ENCODE measurements at places on chromosomes 3 and 15.

DNA sequence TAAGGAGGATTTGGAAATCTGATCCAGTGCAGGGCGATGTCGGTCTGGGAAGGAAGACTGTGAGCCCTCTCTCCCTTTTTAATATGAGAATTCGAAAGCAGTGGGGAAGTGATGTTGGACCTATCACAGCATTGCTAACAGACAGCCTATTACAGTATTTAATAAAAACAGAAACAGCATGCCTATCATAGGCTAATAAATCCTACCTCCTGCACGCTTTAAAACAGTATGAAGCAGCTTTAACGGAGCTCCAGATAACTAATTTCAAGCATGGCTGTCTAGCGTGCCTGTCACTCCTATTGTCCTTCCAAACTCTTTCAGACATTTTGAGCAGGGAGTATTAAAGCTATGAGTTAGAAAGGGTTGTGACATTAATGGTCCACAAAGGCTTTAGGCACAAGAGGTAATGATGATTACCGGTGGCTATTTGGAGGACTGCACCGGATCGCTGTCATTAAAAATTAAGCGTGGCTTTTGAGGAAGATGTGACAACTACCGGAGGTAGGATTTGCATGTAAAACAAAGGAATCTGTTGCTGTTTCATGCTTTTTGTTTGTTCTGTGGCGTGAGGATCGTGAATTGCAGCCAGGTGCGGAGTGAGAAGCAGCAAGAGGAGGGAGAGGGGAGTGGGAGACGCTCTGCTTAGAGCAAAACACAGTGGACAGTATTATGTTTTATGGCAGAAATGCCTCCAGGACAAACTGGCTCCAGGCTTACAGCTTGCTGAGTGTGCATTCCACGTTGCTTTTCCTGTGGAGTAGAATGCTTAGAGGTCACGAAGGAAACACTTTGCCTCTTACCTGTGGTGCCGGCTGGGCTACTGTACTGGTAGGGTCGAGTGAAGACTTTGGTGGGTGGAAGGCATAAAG lies at the start of gene KCNMB2:
Gene KCNMB2 (plus strand): TSS at position 226 of the 869 bp plus-strand sequence.
- DNase-seq, result no peak
- peak within 1 kb of the TSS; percentile 47 for H3K4me3 ChIP-seq
- H3K36me3 ChIP-seq, result no peaks in the 10 kb centered on the region
- H3K4me1 ChIP-seq, result peaks cover 2% of the 10 kb centered on the region
- H3K27me3 ChIP-seq, result no peaks in the 10 kb centered on the region
- no peak within 1 kb of the TSS for H3K27ac ChIP-seq

GRCh38 chr3:159432682-159433340 lies 555.8 kb upstream of the IL12A start:
- H3K4me1 ChIP-seq, result no peaks in the 10 kb centered on the region
- no peaks in the 10 kb centered on the region for H3K36me3 ChIP-seq
- H3K27ac ChIP-seq, result no peak overlapping the region
- H3K4me3 ChIP-seq, result no peak overlapping the region
- no peak for DNase-seq
- no peaks in the 10 kb centered on the region for H3K27me3 ChIP-seq

DNA sequence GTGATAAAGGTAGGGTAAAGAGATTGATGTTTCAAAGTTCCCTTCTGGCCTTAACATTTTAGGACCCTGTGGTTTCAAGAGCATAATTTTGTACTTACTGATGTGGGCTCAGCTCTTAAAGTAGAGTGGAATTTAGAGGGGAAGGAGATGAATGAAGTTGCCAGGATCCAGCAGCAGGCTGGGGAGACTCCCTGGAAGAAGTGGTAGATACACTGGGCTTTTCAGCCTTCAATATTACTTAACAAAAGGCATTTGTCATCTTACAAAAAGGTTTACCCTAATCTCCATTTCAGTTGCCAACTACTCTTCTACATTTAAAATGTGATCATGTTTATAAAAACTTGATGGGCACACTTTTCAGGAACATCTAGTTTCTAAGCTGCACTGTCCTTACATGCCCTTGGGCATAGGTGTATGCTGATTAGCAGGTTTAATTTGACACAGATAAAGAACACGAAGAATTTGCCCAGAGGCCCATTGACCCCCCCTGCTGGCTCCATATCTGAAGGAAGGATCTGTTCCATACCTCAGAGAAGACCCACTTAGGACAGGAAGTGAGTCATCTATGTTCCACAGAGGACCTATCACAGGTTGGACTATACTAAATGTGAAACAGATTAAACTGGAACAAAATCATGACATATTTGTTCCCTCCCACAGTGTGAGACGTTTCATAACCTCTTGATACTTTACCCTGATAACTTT lies 93.0 kb upstream of the LPP start:
- H3K27ac ChIP-seq, result no peak overlapping the region
- H3K27me3 ChIP-seq, result no peaks in the 10 kb centered on the region
- H3K4me1 ChIP-seq, result peaks cover 14% of the 10 kb centered on the region
- H3K36me3 ChIP-seq, result no peaks in the 10 kb centered on the region
- DNase-seq, result peak; percentile 63

GRCh38 chr15:90481023-90481422 lies 48.7 kb upstream of the CRTC3 start:
- DNase-seq, result no peak
- H3K4me3 ChIP-seq, result no peak overlapping the region
- peaks cover 66% of the 10 kb centered on the region for H3K36me3 ChIP-seq

DNA sequence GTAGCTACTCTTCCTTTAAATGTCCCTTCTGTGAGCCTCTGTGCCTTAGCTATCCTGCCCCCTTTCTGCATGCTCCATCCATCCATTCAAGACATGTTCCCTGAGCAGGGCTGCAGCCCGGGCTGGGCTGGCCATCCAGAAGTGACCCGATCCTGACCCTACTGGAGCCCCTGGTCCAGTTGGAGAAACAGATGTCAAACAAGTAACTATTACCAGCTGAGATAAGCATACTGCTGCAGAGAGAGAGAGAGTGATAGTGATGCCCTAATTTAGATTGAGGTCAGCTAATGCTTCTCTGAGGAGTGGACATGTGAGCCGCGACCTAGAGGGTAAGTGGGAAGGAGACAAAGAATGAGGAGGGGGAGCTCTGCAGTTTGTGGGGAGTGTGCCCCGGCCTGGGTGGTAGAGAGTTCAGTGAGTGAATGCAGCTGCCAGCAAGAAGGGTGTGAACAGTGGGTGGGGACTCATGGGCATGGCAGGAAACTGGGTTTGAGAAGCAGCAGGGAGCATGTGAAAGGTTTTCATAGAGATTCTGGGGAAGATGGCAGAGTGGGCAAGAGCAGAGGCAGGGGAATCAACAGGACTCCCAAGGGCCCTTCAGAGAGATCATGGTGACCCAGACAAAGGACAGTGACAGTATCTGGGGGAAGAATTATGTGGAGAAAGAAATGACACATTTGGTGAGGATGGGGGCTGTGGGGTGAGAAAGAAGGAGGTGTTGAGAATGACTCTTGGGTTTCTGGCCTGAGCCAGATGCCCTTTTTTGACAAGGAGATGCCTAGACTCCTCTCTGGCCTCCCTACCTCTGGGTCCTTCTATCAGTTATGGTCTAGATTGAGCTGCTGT lies 44.9 kb downstream of the CHCHD6 start:
- no peak overlapping the region for H3K4me3 ChIP-seq
- H3K4me1 ChIP-seq, result peaks cover 8% of the 10 kb centered on the region
- no peak for DNase-seq
- no peaks in the 10 kb centered on the region for H3K27me3 ChIP-seq
- H3K36me3 ChIP-seq, result no peaks in the 10 kb centered on the region
- no peak overlapping the region for H3K27ac ChIP-seq

DNA sequence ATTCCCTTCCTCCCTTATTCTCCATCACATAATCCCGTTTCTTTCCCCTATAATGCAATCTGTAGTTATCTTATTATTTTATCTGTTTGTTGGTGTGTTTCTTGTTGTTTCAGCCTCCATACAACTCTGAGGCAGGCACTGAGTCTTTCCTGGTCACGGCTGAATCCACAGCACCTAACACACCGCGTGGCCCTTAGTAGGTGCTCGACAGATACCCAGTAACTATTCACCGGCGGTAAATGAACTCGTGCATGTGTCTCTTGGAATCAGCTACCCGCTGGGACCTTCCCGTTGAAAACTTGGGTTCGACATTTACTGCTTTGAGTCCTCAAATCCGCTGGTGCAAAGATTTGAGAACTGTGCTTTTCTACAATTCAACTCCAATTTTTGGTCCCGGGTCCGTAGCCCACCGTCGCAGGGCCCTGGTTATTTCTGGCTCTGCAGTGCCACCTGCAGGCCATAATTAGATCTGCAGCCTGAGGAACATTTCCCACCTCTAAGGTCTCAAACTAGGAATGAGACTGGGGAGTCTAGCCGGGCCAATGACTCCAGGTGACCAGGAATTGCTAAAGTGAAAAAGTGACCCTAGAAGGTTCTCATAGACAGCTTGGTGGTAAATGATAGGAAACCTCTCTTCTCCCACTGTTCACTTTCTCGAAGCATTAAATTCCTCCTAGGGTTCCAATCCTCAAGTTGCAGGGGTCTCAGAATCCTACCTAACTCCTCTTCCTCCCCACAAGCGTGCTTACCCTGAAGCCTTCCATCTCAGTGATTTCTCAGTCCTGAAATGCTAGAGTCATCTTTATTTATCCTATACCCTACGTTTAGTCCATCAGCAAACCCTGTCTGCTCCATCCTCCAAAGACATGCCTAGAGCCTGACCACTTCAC lies 40.0 kb upstream of the TRH start:
- H3K27ac ChIP-seq, result no peak overlapping the region
- H3K36me3 ChIP-seq, result no peaks in the 10 kb centered on the region
- no peak for DNase-seq
- H3K4me1 ChIP-seq, result no peaks in the 10 kb centered on the region

GRCh38 chr3:101992863-101993262 lies 143.5 kb downstream of the NFKBIZ start:
- no peaks in the 10 kb centered on the region for H3K27me3 ChIP-seq
- no peak for DNase-seq
- H3K36me3 ChIP-seq, result no peaks in the 10 kb centered on the region

- no peaks in the 10 kb centered on the region for H3K27me3 ChIP-seq
- no peaks in the 10 kb centered on the region for H3K4me1 ChIP-seq
- H3K4me3 ChIP-seq, result no peak overlapping the region
- no peaks in the 10 kb centered on the region for H3K36me3 ChIP-seq
- DNase-seq, result no peak
Measured at GRCh38 chr3:38154033-38154494, 11.3 kb upstream of the OXSR1 start.

GRCh38 chr15:40323953-40324937 lies 753 bp downstream of the INAFM2 start:
- peak overlapping the region; percentile 90 for H3K27ac ChIP-seq
- no peaks in the 10 kb centered on the region for H3K36me3 ChIP-seq
- H3K4me3 ChIP-seq, result peak overlapping the region; percentile 74

DNA sequence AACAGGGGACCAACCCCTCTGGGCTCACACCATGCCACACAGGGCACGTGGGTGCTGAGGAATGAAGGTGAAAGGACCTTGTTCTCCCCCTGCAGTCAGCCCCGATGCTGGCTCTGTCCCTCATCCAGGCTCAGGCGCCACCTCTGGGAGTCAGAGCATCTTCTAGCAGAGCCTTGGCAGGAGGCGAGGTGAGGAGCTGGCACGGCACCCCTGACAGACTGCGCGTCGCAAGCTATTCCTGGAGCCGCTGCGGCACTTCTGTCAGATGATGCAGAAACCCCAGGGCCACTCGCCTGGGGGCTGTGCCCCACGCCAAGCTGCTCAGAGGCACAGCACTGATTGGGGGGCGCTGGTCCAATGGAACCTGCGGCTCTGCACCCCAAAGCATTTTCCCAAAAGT lies 62.0 kb downstream of the MGLL start:
- no peak overlapping the region for H3K27ac ChIP-seq
- DNase-seq, result no peak
- no peak overlapping the region for H3K4me3 ChIP-seq
- H3K27me3 ChIP-seq, result no peaks in the 10 kb centered on the region

- no peak for DNase-seq
- no peak overlapping the region for H3K4me3 ChIP-seq
- no peaks in the 10 kb centered on the region for H3K4me1 ChIP-seq
- H3K27ac ChIP-seq, result no peak overlapping the region
- H3K27me3 ChIP-seq, result no peaks in the 10 kb centered on the region
Measured at GRCh38 chr3:171774521-171774920, 35.8 kb downstream of the PLD1 start.

DNA sequence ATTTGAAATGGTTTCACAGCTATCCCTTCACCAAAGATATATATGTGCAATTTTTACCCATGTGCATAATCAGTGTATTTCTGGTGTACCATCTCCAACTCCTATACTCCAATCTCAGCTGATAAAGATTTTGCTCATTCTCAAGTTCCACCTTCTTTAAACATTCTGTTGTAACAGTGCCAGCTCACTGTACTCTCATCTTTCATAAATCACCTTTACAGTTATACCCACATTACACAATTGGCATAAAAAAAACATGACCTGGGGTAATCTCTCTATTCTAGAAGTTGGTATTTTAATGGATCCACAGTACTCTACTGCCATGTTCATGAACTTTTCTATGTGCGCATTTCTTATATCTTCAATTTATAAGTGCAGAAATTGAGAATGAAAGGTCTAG lies 339.9 kb upstream of the DPH6 start:
- no peak overlapping the region for H3K27ac ChIP-seq
- H3K4me1 ChIP-seq, result no peaks in the 10 kb centered on the region
- DNase-seq, result no peak
- H3K4me3 ChIP-seq, result no peak overlapping the region
- no peaks in the 10 kb centered on the region for H3K27me3 ChIP-seq

DNA sequence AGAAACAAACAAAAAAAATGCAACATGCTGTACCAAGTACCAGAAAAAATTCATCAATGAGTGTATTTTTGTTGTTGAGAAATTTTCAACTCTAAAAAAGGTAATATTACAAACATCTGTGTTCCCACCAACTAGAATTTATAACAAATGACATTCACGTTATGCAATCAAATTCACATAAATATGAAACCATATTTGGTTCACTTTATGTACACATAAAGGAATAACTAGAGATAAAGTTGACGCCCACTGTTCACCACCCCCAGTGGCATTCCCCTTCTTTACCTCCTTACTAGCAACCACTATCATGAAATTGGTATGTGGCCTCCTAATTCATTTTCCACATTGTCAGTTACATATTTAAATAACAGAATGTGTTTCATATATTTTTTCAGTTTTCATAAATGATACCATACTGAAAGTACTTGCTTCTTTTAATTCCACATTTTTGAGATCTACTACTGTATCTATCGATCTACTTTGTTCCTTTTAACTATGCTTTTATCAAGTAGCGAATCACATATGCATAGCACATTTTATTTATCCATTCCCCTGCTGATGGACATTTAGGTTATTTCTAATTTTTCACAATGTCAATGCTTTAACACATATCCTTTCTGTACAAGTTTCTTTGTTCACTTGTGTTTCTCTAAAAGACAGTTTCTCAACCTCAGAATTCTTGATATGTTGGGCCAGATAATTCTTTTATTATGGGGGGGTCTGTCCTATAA lies 34.5 kb downstream of the TBC1D5 start:
- H3K27me3 ChIP-seq, result no peaks in the 10 kb centered on the region
- no peaks in the 10 kb centered on the region for H3K36me3 ChIP-seq
- no peaks in the 10 kb centered on the region for H3K4me1 ChIP-seq

- no peaks in the 10 kb centered on the region for H3K27me3 ChIP-seq
- no peak overlapping the region for H3K4me3 ChIP-seq
- no peaks in the 10 kb centered on the region for H3K36me3 ChIP-seq
- no peak for DNase-seq
- H3K27ac ChIP-seq, result no peak overlapping the region
Measured at GRCh38 chr3:30075514-30075913, 530.9 kb upstream of the TGFBR2 start.

- no peak overlapping the region for H3K4me3 ChIP-seq
- no peaks in the 10 kb centered on the region for H3K4me1 ChIP-seq
- no peaks in the 10 kb centered on the region for H3K27me3 ChIP-seq
- H3K27ac ChIP-seq, result no peak overlapping the region
- no peak for DNase-seq
- no peaks in the 10 kb centered on the region for H3K36me3 ChIP-seq
Measured at GRCh38 chr15:87570206-87570605, 686.3 kb downstream of the NTRK3 start.
